ENCODE measurements at places on chromosomes 5 and 9.
A peak's percentile ranks its signal among the peaks of the same experiment; 100 is the strongest.

- DNase-seq: no peak
Observed at GRCh38 chr9:137742698-137743097, 123.9 kb downstream of the EHMT1 start.

- DNase-seq: no peak
Observed at GRCh38 chr5:172692451-172692850, 51.4 kb downstream of the NEURL1B start.

DNA sequence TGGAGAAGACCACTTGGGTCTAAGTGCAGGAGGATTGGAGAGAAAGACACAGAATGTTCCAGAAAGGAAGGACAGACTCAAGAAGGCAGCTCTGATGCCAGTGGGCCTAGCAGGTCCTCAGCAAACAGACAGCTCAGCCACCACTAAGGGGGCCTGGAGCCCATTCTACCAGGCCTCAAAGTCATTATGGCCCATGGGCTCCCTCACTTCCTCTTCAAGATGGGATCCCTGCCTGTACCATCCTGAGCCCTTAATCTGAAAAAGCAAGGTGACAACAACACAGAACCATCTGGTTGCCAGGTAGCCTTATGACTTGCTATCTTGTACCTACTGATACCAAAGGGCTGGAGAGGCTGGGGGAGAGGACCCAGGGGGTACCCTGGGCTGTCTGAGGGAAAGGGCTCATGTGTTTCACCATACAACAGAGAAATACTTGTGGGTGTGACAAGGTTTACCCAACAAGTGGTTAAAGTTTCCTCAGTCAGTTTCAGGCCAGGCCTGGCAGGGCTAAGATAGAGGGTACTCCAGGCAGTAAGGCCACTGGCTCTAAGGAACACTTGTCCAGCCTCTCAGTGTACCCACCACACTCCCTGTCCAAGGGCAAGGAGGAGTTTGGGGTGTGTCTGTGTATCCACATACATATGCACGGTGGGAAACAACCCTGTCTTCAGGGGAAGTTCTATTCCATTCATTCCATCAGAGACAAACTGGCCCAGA, 30.7 kb downstream of the TCF7 start:
- no peak for DNase-seq

DNA sequence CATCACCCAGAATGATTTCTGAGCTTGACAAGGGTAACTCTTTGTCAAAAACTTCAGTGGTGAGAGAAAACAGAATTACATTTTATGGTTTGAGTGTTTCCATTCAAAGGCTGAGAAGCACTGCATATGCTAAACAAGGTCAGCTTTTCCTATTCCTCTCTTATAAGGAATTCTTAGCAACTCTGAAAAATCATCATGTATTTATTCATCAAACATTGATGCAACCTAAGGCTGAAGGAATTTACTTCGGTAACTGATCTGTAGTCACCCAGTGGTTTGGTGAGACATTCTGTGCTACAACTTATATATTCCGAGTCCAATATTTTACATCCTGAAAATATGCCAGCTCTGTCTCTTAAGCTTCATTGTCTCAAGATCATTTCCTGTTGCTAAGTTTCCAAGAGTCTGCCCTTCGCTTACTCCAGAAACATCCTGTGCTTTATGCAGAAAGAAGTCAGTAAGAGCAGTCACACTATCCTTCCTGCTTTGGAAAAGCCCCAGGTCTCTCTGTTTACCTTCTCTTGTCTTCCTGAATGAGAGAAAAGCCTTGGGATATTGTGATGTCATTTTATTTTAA, 176.6 kb upstream of the TBCA start:
- no peak for DNase-seq

GRCh38 chr5:22662391-22662790, 190.8 kb downstream of the CDH12 start:
- no peak for DNase-seq

- DNase-seq: peak; percentile 81
Observed at GRCh38 chr5:164013077-164013670, 507.8 kb downstream of the MAT2B start.

GRCh38 chr9:131635892-131636291, 90.6 kb downstream of the PRRT1B start:
- no peak for DNase-seq

DNA sequence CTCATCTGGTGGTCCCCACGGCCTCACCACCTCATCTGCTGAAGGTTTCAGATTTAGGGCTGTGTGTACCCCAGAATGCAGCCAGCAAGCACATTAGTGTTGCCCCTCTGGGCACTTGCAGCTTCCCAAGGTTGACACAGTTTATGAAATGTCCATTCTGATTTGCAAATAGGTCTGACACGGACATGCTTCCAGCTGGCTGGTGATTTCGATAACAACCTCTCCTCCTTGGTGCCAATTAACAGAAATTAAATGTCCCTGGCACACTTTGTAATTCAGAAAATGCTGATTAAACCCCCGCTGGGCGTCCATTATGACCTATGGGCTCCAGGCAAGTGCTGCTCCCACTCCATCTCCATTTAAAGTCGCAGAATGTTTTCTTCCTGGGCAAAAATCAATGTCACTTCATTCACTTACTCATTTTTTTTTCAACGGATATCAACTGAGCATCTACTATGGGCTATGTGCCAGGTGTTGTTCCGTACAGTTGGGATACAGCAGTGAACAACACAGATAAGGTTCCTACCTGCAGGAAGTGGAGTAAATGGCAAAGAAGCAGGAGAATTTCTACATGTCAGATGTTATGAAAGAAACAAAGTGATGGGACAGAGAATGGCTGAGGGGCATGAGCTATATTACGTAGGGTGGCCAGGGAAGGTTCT, 32.0 kb downstream of the PLAC8L1 start:
- DNase-seq: no peak

Data from NCI-H446 (cell line).